Skeletal muscle cell (primary cell): ENCODE measurements at places on chromosomes 4 and X.

- no peak for DNase-seq
Observed at GRCh38 chr4:176840166-176840565, 47.4 kb upstream of the VEGFC start.

- no peak for DNase-seq
Observed at GRCh38 chr4:142721187-142721586, 124.9 kb downstream of the INPP4B start.

- DNase-seq: no peak
Observed at GRCh38 chr4:52665592-52665991, 6.5 kb upstream of the USP46 start.

DNA sequence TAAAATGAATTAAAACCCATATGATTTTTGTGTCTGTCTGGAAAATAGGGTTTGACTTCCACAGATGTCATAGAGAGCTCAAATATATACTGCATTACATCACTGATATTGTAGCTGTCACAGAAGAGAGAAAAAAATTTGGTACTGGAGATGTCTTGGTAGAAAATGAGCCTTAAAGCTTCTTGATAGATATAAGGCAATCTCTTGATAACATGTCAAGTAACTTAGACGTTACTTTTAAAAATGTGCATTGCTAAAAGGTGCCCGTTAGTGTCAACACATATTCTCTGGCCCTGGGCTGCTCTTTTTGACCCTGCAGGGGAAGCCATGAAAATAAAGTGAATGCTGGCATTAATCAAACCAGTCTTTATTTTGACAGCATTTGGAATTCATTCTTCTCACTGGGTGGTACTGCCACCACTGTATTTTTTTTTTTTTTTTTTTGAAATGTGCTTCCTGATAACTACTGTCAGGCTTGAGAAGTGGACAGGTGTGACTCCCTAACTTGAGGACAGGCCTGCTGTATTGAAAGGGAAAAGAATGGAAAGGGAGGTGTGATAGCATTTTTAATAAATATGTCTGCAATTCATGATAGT, 53.0 kb upstream of the RAPGEF2 start:
- DNase-seq: no peak

GRCh38 chrX:131854581-131854980, 168.5 kb upstream of the STK26 start:
- DNase-seq: no peak
